Activated CD8-positive, alpha-beta T cell treated with anti-CD3 and anti-CD28 coated beads, Interleukin-2, amount 10 ng/mL, durations not matched to agents 7 days and 5 days (primary cell): ENCODE measurements at places on chromosomes 3 and 15. TPM values are rescaled to one million over a fixed set of nuclear protein-coding genes. Genes with fewer than 3 reads are reported as not detected.

Gene REC114
- total RNA-seq = not detected

Gene RPP14
- total RNA-seq = 12.8 TPM

Gene STRIT1
- not detected for total RNA-seq

GRCh38 chr3:77236118-77236517, 196.2 kb downstream of the ROBO2 start:
- no peak for DNase-seq

DNA sequence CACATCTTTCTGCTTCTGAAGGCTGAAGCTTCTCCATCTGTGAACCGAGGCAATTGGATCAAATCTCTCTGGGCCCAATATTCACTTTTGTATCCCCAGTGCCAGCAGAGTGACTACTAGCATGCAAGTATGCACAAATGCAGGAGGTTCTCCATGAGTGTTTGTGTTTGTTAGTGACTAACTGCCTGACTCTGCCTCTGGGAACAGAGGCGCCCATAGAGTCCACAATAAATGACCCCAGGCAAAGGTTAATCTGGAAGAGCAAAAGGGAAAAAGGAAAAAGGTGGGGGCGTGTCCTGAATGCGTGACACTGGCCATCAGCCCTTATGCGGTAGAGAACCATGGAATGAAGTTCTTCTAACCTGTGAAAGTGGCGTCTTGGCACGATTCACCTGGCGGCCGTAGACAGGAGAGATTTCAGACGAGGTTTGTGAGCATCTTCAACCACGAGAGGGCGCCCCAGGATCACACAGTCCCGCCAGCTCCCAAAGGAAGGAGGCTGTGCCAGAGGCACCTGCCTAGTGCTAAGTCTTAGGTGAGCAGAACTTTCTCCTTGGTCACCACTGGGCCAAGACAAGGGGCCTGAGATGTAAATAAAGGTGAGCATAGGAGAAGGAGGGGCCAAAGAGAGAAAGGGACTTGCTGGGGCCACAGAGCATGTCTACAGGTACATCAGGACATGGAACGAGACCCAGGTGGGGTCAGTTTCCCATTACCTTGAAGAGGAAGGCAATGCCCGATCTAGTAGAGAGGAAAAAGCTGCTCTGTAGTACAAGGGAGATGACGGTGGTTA, 44.2 kb downstream of the RBPMS2 start:
- DNase-seq = peak; percentile 90

DNA sequence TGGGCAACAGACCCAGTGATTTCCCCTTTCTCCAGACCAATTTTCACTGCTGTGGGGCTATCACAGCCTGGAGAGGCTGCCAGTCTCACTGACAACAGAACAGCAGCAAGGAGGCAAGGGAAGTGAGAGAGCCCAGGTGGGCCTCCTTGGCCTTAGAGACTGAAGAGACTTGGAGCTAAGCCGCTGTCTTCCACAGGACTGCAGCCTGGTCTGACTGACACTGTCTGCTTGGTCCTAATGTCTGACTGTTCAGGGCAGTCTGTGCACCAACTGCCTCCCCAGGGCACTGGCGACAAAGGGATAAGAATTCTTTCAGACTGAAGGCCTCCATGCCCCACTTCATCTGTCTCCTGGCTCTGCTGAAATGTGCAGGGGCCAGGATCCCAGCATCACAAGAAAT, 11.5 kb downstream of the POMGNT2 start:
- DNase-seq = no peak

DNA sequence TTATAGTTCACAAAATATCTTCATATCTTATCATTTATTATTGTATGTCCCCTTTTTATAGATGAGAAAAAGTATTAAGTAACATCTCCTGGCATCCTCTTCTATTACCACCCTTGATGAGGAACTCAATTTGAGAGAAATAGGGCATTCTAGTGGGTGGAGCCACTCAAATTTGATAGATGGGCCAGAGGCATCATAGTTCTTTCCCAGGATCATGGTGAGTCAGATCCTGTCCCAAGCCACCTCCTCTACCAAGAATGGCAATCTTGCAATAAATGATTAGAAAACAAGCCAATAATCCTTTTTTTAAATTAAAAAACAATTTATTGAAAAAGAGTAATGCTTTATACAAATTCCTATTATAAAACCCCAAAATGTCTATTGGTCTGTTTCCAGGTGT, 16.8 kb downstream of the CLDN1 start:
- DNase-seq = no peak

- DNase-seq = no peak
Measured at GRCh38 chr15:38516626-38517025, 48.0 kb downstream of the RASGRP1 start.

DNA sequence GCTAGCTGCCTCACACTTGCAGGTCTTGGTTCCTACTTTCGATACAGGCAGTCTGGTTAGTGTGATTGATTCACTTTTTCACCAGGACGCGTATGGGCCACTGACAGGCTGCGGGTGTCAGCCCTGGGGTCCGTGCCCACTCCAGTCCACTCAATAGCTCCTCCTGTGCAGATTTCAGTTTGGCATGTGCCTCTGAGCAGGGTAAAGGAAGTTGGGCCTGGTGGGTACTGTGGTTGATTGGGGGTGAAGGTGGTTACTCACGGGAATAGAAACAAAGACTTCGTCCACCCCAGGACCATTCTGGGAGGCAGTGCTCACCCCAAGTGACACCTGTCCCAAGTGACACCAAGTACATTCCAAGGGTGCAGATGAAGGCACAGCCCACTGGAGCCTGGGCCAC, 62.3 kb downstream of the EPHB1 start:
- DNase-seq = no peak

- no peak for DNase-seq
Measured at GRCh38 chr3:110414855-110415254, 656.8 kb upstream of the NECTIN3 start.

GRCh38 chr15:61764141-61764540, 296.1 kb downstream of the VPS13C start:
- no peak for DNase-seq

DNA sequence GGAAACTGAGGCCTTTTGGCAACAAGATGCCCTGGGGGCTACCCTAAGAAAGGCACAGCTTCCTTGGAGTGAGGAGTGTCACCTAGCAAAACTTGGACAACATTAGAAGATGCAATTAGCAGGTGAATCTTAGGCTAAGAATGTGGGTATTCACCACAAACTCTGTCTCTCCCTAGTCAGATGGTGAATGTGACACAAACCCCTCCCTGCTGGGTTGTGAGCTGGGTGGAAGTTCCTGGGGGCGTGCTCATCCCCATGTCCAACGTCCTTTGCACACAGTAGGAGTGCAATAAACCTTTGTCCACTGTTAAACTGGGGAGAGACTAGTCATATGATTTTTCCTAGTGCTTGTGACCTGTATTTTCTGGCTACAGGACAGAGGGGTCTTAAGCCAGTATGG, 67.1 kb upstream of the SH3GL3 start:
- no peak for DNase-seq

- DNase-seq = no peak
Measured at GRCh38 chr3:72380711-72381493, 467.3 kb downstream of the SHQ1 start.

DNA sequence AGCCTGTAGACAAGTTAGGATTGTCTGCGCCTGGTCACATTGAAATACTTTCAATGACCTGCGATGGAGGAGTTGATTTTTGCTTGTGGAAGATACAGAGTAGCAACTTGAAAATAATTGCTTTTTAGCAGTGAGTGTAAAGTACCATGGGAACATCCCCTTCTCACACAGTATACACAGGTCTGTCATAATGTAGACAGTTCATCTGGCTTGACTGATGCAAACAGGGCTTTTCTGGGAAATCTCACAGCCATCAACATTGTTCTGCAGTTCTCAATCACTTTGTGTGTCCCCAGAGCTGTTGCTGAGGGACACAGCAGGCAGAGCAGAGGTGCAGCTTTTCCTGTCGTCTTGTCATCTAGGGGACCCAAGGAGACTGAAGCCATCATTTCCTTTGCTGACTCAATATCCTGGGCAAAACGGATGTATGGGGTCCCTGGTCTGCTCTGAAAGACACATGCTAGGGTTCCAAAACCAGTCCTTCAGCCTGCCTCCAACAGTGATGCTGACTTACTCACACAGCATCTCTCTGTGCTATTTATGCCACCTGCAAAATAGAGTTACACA, 5.3 kb upstream of the REC114 start:
- no peak for DNase-seq

GRCh38 chr3:179452176-179452564, 900 bp upstream of the GNB4 start:
- no peak for DNase-seq

DNA sequence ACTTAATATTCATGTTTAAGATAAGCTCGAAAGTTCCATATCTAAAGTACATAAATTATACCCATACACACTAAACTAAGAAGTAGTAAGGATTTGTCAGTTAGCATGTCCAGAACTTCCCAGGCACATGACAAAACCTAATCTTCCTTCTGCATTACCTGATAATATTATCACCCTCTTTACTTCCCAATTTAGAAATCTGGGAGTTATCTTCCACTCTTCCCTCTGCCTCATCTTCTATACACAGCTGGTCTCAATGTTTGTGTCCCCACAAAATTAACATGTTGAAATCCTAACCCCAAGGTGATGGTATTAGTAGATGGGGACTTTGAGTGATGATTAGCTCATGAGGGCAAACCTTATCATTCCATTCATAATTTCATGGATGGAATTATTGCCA, 15.3 kb downstream of the GABPB1 start:
- no peak for DNase-seq

DNA sequence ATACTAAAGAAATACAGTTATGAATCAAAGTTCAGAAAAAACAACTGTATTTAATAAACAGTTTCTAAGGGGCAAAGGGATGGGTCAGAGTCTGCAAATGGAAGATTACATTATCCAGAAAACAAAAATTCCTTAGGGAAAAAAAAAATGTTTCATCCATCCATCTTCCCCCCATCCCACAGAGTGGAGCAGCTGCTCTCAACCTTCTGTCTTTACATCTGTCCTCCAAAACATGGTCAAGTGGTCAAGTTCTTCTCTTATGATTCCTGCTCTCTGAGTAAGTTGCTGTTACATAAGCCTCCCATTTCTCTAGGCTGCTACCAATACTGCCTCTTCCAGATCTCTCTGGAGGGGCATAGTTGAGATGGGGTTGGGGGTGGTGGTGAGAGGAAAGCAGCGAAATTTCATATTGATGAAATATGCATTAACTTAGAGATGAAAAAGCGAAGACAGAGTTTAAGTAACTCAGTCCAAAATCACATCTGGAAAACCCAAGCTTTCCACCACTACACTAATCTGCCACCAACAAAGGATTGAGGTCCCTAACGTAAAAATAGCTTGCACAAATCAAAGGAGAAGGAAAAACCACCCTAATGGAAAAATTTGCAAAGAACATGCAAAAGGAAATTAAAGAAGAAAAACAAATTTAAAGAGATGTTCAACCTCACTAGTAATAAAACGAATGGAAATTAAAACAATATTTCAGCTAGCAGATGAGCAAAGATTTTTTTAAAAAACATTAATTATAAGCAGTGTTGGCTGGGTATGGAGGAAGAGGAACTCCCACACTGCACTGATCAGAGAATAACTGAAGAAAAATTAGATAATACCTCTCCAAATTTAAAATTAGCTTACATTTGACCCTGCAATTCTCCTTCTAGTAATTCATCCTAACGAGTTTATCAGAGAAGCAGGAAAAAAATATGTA, 109.5 kb downstream of the ST8SIA2 start:
- DNase-seq = no peak

- no peak for DNase-seq
Measured at GRCh38 chr3:149343951-149344350, 10.5 kb upstream of the TM4SF18 start.
